NCI-H1417 treated with DMSO at 0.1 percent for 48 hours (cell line): ENCODE measurements at places on chromosomes 5 and 9.

DNA sequence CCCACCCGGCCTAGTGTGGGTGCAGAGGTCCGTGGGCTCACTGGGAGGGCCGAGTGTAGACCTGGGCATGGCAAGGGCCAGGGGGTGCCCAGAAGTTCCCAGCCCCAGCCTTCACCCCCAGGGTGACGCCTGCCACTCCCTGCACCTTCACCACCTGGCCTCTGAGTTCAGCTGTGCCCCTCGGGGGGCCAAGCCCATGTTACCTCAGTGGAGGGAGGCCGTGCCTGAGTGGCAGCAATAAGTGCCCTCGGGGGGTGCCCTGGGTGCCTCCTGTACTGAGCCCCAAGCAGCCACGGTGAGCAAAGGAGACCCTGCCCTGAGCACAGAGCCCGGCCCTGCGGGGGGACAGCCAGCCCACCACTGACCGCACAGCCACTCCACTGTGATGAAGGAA, 10.3 kb upstream of the FCN2 start:
- no peak for DNase-seq

DNA sequence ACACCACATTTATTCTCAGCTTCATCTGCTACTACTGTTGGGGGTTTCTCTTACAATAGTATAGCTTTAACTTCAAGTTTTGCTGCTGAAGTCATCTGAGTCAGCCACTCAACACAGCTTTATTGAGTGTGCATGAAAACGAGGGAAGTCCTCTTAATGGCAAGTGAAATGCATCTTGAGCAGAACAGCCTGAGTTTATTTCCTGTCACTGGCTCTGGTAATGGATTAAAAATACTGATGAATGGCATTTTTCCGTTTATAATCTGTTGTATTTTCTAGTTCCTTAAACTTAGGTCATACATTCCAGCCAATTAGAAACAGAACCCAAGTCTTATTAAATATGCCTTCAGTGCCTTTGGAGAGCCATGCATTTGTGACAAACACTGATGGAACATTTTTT, 238.6 kb downstream of the SLF1 start:
- DNase-seq = no peak

GRCh38 chr9:78189461-78189860, 46.4 kb upstream of the CEP78 start:
- no peak for DNase-seq

DNA sequence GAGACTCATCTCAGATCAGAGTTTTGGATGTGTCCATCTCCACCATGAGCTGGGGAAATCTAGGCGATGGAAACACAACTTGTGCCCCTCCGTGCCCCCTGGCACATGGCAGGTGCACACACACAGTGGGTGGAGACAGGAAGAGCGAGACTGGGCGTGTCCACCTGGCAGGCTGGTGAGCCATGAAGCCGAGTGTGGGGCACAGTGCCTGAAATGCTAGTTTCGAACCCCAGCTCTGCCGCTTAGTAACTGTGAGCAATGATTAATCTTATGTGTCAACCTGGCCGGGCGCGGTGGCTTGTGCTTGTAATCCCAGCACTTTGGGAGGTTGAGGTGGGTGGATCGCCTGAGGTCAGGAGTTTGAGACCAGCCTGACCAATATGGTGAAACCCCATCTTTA, 80.8 kb upstream of the RNU6ATAC start:
- DNase-seq = no peak

- DNase-seq = no peak
Observed at GRCh38 chr9:27181381-27181780, 72.4 kb downstream of the TEK start.

DNA sequence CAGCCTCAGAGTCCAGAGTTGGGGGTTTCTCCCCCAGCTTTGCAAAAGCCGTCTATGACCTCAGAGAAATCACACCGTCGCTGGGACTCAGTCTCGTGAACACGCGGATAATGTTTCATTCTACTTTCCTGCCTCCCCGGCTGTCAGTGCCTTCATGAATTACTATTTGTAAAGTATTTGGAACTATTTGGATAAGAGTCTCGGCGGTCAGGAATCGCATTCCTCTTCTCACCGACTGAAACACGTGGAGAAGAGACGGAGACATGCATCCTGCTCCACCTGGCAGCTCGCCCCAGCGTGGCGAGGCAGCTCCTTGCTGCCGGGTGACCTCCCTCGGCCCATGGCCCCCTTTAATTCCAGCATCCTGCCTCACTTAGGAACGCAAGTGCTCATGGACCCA, 23.9 kb downstream of the IRX2 start:
- DNase-seq = no peak

GRCh38 chr5:135265497-135266302, 133.3 kb downstream of the MACROH2A1 start:
- no peak for DNase-seq

DNA sequence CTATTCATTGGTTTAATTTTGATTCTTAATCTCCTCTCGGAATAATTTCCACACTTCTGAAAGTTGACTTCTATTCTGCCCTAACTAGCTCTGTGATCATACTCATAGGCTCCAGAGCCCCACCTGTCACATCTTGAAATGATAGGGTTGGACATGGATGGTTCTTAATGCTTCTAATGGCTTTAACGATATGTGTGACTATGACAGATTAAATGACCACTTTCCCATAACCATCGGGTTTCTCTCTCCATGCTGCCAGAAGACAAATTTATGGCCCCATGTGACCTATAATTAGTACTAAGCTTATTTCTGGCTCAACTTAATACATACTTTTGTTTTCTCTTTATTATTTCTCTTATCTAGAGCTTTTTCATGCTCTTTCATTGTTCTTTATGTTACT, 251.1 kb upstream of the TUT7 start:
- no peak for DNase-seq

DNA sequence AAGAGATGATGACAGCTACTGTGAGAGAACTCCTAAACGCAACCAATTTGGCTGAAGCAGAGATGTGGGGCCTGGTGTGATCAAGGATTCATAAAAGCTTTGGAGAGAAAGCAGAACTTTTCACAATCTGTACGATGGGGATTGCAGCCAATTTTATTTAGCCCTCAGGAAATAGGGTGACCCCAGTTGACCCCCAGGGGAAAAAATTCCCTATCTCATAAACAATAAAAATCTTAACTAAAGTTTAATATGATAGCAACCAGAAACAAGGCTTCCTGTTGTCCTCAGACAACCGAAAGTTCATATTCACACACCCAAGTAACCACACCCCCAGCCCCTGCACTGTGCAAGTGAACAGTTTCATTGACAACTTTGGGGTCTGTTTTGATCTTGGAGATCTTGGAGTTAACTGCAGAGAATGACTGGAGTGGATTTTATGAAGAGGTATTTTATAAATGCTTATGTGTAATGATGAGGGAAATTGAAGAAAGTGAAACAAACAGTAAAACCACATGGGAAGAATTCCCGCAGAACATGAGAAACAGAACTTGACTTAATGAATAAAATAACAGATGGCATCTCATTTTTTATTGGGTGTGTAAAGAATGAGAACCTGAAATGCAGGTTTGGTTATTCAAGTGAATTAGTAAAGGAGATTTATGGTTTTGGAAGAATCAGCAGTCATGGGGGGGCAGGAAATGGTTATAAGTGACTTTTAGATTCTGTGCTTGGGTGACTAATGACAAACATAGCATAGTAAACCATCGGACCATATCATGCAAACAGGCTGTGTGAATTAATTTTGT, 94.5 kb downstream of the PDE4D start:
- peak; percentile 40 for DNase-seq

- DNase-seq = no peak
Observed at GRCh38 chr9:135809166-135809565, 98.2 kb downstream of the CAMSAP1 start.

DNA sequence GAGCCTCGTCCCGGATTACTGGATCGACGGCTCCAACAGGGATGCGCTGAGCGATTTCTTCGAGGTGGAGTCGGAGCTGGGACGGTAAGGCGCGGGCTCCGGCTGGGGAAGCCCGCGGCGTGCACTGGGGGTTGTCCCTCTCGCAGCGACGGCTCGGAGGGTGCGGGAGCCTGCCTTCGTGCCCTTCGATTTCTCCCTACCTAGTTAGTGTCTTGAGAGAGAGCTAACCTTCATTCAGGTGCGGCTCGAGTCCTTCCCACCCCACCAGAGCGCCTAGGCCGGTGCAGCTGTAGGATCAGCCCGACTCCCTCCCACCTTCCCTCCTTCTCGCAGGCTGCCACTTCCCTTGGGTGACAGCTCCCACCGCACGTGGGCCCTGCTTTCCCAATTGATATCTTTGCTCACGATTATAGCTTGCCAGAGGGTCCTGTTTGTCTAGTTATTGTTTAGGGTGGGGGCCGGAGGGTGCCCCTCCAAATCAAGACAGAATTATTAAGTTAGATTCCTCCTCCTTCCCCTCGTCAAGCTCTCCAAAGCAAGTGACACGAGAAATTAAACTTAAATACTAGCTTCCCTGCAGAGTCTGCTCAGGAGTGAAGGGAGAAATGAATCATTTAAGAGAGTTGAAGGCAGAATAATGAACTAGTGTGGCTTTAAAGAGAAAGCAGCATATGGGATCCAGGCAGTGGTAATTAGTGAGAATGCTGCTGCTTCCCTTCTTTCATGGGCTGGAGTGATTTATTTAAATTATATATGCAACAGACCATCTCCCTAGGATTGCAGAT, 569 bp downstream of the CAMK4 start:
- DNase-seq = no peak

GRCh38 chr5:101425339-101425859, 522.3 kb upstream of the ST8SIA4 start:
- DNase-seq = no peak

GRCh38 chr5:132465059-132465707, 25.4 kb downstream of the IRF1 start:
- DNase-seq = no peak

DNA sequence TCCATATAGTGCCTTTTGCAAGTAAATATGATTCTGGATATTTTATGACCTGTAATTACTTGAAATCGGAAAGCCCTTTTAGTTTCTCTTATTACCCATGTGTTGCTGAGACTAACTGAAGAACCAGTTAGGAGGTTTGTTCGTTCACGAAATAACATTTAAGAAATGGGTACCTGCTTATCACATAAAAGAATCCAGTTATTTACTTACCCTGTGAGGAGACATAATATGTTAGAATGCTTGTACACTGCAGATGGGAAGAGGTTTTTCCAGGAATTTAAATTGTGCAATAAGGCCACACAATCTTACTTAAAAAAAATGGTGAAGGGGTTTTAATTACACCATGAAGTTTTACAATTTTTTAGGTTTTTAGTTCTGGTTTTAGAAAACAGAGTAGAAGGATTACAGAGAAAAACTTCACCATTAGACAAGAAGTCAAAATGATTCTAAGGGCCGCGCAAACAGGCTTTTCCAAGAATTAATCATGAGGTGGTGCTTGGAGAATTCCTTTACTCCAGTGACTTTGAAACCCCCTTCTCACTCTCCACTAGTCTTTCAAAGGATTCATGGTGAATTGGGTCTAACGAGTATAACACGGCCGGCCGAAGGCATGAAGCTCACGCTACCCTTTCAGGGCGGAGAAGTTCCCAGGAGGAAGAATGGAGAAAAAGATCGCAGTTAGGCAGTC, 1.1 kb upstream of the PTGER4 start:
- DNase-seq = no peak

- no peak for DNase-seq
Observed at GRCh38 chr5:126852091-126852571, 75.2 kb downstream of the LMNB1 start.

GRCh38 chr9:120875195-120875565, 1.8 kb downstream of the PHF19 start:
- DNase-seq = no peak

GRCh38 chr9:129198319-129199043, 20.4 kb upstream of the IER5L start:
- DNase-seq = no peak

GRCh38 chr5:57175551-57176309, 1.9 kb downstream of the GPBP1 start:
- DNase-seq = no peak

DNA sequence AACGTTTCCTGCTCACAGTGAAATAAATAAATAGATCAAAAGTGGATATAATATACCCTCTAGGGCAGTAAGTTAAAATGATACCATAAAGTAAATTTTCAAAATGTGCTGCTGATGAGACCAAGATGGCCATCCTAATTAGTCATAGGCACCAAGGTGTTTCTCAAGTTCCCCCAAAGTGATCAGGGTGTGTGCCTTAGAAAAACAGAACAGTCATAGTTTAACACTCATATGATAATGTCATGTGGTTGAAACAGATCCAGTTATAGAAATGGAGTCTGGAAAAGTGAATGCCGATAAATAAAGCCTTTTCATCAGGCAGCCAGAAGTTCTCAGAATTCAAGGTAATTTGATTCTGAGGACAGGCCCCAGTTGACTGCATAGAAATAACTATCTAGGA, 161.5 kb upstream of the CDKN2B start:
- DNase-seq = no peak

GRCh38 chr9:114889802-114890224, 40.6 kb downstream of the TNFSF8 start:
- no peak for DNase-seq

DNA sequence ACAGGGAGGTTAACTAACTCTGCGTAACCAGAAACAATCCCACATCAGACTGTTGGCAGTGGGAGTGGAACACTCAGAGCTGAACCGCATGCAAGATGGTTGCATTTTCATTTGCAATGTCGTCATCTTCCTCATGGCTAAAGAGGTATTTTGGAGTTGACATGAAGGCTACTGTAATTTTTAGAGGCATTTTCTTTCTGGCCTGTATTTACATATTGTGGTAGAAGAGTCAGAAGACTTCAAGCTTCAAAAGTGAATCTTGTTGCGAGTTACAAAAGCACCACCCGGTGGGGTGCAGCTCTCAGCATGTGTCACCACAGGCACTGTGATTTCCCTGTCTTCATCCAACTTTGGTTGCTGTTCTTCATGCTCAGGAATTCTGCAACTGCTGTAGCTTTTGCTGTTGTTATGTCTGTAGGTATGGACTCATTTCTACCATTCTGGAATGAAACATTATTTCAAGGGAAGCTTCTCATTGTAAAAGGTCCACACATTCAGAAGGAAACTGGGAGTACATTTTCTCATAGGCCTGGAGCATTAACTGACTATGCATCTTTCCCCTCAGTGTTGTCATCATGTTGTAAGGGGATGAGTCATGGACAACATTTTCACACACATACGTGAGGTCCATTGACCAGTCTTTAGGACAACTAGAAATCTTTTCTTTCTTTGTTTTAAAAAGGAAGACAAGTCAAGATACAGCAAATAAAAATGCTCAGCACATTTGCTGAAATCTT, 35.4 kb upstream of the GDNF start:
- DNase-seq = no peak

- no peak for DNase-seq
Observed at GRCh38 chr5:9282211-9282610, 263.7 kb downstream of the SEMA5A start.

GRCh38 chr5:169298193-169298592, 2.7 kb downstream of the SLIT3 start:
- DNase-seq = no peak

GRCh38 chr9:32422237-32422806, 37.9 kb downstream of the ACO1 start:
- no peak for DNase-seq

DNA sequence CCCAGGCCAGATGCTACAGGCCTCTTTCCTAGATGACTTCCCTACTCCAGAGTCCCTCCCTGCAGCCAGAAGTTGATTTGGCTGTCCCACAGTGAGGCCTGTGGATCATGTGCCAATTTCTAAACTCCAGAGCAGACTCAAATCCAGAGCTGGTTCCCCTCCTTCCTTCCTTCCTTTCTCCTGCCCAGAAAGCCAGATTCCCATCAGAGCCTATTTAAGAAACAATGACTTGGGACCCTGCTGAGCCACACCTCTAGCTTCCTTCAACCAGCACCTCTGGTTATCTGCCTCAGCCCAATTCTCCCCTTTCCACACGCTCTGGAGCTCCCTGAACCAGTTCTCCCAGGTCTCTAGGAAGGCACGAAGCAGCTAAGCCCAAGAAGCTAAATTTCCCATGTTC, 7.2 kb downstream of the FAM219A start:
- DNase-seq = no peak
